ENCODE measurements at places on chromosomes 3 and 15. TPM values are rescaled to one million over a fixed set of nuclear protein-coding genes. Genes with fewer than 3 reads are reported as not detected.

GRCh38 chr3:116129187-116129946 is 315.9 kb downstream of the LSAMP start:
- DNase-seq: no peak

The PIERCE2 gene
- total RNA-seq: 0.36 TPM

The ARGFX gene
- not detected for total RNA-seq

DNA sequence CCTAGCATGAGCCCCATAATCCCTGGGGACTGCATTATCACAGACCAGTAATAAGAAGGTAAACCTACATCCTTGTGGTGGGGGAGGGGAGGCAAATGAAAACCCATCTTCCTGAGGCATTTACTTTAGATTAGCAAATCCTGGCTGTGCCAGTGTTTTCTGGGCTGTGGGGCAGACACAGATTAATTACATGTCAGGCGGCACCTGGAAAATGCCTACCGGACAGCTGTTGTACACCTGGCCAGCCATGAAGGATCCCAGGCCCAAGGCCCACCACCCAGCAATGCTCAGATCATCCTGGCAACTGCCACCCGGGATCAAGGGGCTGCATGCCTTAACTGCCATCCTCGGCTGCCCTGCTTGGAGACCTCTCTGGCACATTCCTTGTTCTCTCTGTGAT is 59.1 kb upstream of the RASA2 start:
- no peak for DNase-seq

The GJD2 gene
- not detected for total RNA-seq

Data from IMR-90 (cell line).